Right forelimb (tissue), 1 donor: ENCODE measurements at places on chromosomes 2 and 18.

DNA sequence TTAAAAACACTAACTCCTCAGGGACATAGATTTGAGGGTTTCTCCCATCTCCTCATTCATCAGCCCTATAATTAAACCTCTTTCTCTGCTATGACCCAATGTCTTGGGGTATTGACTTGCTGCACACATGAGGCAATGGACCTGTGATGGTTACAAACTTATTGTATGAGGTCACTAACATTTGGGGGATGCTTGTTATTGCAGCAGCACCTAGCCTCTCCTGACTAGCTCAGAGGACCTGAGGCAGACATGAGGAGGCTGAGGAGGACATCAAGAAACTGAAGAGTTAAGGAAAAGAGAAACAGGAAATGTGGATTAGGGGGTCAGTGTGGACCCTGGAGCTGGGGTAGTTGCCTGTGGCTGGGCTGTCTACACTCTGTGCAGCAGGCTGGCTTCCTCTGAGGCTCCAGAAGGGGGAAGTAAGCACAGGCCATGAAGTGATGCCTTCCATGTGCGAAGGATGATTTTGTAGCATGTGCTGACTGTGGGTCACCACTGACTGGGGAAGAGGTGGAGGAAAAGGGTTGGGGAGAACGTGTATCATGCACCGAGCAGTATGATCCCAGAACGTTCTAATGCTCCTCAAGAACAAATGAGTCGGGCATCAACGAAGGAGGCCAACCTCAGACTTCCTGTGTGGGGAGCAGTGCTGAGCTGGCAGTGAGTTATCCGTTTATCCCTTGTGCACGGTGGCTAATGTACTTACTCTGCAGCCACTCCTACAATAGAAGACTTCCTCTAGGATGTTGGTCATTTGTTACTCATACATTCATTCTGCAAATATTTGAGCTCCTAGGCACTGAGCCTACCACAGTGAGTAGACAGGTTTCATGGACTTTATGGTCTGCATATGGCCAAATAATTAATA lies 42.1 kb upstream of the RFX8 start:
- DNase-seq: no peak

DNA sequence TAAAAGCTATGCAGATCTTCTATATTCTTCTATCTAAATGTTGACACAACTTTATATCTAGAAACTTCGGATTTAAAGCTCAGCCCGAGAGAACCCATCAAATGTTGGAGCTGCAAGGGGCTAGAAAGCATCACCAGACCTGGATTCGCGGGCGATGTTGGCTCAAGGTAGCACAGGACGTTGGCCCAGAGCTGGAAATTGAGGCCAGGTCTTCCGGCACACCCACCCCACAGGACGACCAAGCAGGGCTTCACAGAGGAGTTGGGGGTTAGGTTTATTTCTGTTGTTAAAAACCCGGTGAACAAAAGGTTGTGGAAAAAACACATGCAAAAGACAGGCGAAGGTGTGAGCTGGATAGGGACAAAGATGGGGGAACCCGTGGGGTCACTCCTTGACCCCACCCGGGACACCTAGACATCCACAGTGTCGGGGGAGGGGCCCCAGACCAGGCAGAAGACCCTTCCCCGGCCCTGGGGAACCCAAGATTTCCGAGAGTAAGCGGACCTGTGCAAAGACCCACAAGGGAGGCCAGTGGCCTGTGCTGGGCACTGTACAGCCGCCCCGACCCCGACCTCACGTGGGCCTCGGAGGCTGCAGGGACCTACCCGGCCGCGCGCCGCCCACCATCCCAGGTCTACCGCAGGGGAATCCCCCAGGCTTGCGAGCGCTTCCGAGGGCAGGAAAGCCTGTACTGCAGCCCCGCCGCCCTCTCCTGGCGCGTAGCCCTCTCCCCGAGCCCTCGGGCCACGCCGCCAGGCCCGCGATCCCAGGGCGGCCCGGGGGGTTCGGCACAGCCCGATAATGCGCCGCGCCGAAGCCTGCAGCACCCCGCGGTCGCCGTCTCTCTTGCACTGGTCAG lies 1.8 kb upstream of the AGBL5 start:
- peak; percentile 60 for DNase-seq

DNA sequence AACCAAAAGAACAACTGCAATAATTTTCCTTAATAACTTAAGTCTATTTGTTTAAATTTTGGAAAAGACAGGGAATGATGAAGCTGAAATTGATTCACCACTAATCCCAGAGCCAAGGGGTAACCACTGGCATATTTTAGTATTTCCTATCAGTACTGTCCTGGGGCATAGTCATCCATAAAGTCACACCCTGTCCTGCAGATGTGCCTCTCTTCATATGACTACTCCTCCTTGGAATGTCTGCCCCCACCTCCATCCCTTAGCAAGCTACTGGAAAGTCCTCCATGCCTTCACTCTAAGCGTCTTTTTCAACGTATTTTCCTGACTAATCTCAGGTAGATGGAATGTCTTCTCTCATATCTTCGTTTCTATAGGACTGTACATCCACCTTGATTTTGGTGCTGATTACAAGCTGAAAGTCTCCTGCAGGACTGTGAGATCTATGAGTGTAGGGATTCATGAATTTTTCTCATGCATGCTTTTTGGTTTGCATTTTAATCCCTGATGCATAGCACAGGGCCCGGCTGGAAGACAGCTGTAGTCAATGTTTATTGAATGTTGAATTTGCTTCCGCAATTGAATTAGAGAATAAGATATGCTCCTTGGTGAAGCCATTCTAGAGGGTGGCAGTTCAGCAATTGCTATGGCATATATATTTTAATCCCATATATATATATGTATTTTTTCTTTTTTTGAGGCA lies 85.6 kb downstream of the MOGAT1 start:
- no peak for DNase-seq

DNA sequence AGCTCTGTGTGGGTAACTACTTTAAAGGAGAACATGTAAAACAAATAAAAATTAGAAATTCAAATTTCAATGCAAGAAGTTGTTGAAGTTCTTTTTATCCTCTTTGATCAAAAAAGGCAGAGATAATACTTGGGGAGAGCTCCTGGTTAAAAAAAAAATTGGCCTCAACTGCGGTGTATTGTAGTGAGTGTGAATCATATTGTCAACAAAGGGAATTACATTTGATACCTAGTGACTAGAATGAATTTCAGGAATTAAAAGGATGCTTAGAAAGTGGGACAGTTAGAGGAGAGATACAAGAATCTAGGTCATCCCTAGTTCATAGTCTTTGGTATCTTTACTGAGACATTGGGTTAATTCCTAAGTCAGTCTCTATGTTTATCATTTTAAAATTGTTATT lies 473.0 kb downstream of the CCDC85A start:
- DNase-seq: no peak

DNA sequence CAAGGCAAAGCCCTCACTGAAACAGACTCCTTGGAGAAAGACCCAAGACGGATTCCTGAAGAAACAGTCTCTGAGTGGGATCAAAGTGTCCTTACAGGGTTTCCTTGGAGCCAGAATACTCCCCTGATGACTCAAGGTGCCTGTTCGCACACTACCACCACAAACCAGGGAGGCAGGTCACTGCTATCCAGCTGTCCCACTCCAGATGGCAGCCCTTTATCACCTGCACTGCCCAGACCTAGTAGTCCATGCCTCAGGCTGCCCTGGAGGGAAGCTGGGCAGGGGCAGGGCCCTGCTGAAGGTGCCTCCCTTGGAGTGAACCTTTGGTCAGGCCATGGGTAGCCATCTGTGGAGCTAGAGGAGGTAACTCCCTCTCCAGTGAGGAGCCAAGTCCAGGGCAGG lies 34.1 kb downstream of the TRABD2A start:
- no peak for DNase-seq

DNA sequence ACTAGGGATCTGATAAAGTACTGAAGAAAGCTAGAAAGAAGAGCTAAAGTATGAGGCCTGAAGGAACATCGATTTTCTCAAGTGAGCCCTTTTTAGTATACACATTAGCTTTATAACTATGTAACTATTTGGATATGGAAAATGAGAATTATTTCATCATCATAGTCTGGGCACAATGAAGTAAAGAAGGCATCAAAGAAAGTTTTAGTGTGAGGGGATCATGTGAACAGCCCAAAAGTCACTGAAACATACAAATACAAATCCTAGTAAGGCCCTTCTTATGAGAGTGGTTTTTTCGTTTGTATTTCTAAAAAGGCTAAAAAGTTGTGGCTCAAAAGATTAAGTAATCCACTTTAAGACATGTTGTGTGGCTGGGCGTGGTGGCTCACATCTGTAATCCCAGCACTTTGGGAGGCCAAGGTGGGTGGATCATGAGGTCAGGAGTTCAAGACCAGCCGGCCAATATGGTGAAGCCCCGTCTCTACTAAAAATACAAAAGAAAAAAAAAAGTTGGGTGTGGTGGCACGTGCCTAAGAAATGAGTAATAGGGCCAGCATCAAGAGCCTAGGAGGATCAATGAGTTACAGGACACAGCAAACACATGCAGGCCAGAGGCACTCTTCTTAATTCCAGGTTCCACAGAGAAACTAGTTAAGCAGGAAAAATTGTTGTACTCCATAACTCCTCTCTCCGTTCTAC lies 61.9 kb downstream of the PUM2 start:
- no peak for DNase-seq

DNA sequence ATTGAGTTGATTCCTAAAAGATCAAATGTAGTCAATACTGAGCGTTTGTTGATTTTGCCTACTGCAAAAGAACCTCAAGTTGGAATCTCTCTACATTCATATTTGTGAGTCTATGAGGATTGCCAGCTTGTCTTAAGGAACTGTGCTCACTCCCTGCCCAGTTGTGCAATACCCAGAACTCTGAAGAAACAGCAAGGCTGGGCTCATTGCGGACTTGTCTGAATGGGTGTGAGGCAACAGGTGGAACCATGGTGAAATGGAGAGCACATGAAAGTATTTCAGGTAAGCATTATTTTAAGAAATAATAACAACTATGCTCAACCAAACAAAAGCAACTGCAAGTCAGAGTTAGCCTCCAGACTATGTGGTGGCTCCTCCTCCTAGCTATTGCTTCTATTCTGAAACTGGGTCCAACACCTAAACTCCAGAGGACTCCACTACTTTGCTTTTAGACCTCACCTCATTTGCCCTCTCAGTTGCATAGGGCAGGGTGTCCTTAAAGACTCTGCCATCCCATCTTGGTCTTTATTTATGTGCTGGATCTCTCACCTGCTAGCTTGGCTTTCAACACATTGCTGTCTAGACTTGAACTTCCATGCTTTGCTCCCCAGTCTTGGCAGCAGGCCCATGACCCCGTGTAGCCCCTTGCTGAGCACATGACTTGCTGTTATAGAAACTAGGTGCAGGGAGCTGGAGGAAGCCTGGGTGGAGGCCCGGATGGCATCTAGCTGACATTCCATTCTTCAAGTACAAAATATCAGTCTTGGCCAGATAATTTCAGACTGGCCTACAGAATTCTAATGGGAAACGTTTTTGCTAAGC lies 94.8 kb upstream of the ARL5A start:
- peak; percentile 63 for DNase-seq

DNA sequence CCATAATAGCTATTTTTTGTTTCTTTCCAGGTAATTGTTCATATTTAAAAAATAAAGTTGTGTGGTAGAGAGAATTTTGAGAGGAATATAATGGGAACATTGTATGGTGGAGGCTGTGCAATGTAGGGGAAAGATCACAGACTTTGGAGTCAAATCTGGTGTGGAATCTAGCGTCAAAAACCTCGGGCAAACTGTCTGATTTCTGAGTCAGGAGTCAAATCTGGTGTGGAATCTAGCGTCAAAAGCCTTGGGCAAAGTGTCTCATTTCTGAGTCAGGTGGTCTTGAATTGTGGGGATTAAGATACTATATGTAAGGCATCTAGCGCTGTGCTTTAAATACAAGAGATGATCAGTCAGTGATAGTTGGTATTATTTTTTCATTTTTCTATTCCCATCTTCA lies 5.1 kb downstream of the PTPN4 start:
- no peak for DNase-seq

DNA sequence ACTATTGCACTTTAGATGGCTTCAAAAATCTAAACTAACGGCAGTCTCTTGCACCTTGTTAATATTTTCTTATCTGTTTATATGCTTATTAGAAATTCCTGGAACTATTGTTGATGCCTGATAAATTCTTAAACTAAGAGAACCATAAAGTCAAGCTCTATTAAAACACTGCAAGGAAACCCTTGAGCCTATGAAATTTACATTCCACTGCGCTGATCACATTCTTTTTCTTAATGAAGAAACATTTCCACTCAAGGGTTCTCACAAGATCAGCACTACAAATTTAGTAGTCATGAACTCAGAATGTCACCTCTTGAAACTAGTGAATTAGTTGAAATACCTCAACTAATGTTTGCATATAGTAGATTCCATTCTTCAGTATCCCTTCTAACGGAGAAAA lies 331.8 kb upstream of the SLC8A1 start:
- no peak for DNase-seq

DNA sequence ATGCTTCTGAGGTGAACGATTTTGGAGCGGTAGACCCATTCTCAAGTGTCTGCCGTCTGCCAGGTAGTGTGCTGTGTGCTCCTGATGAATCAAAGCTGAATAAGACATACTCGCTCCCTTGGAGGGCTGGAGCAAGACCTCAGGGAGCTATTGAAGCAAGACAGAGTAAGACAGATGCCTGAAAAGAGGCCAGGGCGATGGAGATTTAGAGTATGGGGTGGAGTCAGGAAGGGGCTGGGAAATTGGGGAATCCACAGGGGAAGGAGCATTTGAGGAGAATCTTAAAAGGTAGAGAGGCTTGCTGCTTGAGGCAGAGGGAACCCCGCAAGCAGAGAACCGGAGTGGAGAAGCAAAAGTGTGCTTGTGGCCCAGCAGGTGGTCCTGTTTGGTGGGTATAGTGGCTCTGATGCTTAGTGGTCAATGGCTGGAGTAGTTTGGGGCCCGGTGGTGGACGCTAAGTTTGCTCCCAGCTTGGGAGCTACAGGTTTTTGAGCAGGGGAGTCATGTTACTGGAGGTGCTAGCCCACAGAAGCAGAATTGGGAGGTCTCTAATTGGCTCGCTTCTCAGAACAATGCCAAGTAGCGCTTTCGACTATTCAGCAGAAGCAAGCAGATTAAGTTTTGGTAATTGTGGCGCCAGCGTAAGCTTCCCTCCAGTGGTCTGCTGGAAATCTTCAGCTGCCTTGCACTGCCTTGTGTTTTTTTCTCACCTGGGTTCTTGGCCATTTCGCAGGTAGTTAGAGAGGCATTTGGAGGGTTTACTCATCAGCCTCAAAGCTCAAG lies 2.0 kb downstream of the CNNM4 start:
- no peak for DNase-seq

GRCh38 chr2:50765146-50765545 lies 266.8 kb downstream of the NRXN1 start:
- no peak for DNase-seq

DNA sequence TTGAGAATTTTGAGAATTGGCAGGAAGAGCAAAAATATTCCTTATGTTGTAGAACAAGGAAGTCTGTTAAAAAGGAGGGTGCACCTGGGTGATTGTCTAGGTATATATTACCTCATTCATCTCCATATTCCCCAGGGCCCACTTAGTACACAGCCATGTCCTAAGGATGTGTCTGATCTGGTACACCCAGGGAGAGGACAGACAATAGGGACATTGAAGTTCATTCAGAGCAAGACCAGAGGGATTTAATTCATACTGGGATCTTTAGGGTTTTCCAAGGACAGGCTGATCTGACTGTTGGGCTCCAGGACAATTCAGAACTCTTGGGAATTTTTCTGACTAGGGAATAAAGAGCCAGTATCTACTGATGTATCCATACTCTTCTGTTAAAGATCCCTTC lies 112.1 kb downstream of the PHLPP1 start:
- DNase-seq: no peak

- no peak for DNase-seq
These were observed 145.3 kb upstream of the NFATC1 start for GRCh38 chr18:79250301-79250981.

- DNase-seq: no peak
These were observed 247.4 kb upstream of the RAB6C start for GRCh38 chr2:129731907-129732629.

- DNase-seq: no peak
These were observed 36.6 kb upstream of the TANK start for GRCh38 chr2:161123531-161124030.

GRCh38 chr2:229980431-229981184 lies 58.3 kb downstream of the FBXO36 start:
- DNase-seq: peak; percentile 73
